Heart left ventricle (tissue), 16 donors: ENCODE measurements at places on chromosomes 3 and 15. TPM values are rescaled to one million over a fixed set of nuclear protein-coding genes. Genes with fewer than 3 reads are reported as not detected.

DNA sequence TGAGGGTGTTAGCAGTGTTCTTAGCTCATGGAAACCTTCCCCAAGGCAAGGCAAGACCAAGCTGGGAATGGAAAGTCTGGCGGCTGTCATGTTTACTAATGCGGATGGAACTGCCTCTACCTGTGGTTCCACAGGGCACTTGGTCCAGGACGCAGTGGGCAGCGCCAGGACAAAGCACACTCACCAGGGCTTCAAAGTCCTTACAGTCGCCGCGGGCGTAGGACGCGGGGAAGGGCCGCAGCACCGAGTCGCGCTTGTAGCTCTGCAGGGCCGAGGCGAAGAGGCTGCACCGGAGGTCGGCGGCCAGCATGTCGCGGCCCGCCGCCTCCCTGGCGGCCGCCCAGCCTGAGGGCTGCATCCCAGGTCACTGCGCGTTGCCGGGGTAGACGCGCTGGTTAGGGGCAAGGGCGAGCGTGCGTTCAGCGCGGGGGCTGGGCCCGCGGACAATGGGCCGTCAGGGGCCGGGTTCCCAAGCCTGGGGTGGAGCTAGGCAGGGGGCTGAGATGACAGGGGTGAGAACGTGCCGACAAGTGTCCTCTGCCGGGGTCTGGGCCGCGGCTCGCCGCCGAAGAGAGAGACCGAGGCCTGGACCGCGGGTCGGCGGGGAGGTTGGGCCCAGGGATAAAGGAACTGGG lies 497 bp downstream of the PARP16 start:
- DNase-seq, result no peak

Gene AMIGO3
- not detected for total RNA-seq

DNA sequence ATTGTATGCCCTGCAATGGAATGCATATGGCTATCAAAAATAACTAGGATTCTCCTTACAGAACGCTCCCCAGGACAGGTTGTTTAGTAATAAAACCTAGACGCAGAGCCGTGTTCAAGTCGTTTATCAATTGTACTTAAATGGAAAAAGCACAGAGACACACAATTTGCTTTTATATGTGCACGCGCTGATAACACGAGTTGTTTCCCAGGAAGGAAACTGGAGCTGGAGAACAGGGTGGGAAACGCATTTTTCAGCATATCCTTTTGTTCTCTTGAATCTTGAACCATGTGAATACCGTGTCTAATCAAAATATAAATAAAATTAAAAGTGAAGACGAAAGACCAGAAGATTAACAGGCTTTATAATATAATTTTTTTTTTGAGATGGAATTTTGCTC lies 3.6 kb upstream of the ANPEP start:
- DNase-seq, result no peak

- DNase-seq, result no peak
These were observed 121.8 kb upstream of the CADM2 start for GRCh38 chr3:84836961-84837360.

- DNase-seq, result no peak
These were observed 47.9 kb downstream of the AGBL1 start for GRCh38 chr15:86127547-86127946.

DNA sequence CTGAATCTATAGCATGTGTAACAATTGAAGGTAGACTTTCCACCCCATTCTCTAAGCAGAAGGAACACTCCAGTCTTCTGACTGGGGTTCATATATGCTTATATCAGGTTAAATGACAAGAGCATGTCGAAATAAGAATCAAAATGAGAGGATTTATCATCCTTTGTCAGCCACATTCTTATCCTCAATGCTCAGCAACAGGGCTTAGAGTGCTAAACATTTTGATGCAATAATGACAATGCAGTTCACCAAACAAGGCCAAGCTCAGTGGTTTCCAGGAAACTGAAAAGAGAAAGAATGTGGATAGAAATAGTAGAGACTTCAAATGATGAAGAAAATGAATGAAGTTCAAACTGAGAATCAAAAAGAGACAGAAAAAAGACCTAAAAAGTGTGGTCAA lies 78.0 kb downstream of the FSIP1 start:
- no peak for DNase-seq

GRCh38 chr3:50594253-50594785 lies 17.3 kb downstream of the CISH start:
- no peak for DNase-seq

GRCh38 chr3:106117490-106117858 lies 248.7 kb upstream of the CBLB start:
- no peak for DNase-seq

GRCh38 chr3:124147429-124147828 lies 155.5 kb upstream of the ROPN1 start:
- no peak for DNase-seq

DNA sequence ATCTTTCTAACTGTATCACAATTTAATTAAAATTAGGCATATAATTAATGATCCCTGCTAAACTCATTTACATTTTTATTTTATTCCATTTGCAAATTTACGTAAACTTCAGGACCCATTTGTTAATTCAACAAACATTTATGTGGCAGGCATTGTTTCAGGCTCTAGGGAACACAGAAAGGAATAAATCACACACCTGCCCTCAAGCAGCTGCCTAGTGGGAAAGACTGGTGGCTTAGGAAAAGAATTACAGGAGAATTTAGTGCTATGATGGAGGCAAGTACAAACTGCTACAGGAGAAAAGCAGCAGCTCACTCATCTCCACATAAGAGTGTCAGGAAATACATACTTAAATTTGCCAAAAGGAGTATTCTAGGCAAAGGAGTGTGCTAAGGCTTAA lies 11.2 kb downstream of the CBLB start:
- DNase-seq, result no peak

- DNase-seq, result no peak
These were observed 43.9 kb downstream of the PTPN23 start for GRCh38 chr3:47424434-47425382.

Gene SLC28A2
- total RNA-seq, result not detected

GRCh38 chr15:99057697-99058420 lies 47.0 kb upstream of the SYNM start:
- DNase-seq, result no peak

- DNase-seq, result no peak
These were observed 12.1 kb downstream of the ZDHHC19 start for GRCh38 chr3:196198771-196199753.
